ENCODE measurements at places on chromosomes 12 and 14.

GRCh38 chr12:10750385-10750727 lies 27.2 kb upstream of the YBX3 start:
- no peak for DNase-seq

- no peak for DNase-seq
These were observed 49.1 kb downstream of the R3HDM2 start for GRCh38 chr12:57381693-57382220.

GRCh38 chr14:106686533-106686932 lies 1160.2 kb downstream of the TMEM121 start:
- no peak for DNase-seq

GRCh38 chr12:54420766-54421144 lies 1.7 kb upstream of the ITGA5 start:
- no peak for DNase-seq

DNA sequence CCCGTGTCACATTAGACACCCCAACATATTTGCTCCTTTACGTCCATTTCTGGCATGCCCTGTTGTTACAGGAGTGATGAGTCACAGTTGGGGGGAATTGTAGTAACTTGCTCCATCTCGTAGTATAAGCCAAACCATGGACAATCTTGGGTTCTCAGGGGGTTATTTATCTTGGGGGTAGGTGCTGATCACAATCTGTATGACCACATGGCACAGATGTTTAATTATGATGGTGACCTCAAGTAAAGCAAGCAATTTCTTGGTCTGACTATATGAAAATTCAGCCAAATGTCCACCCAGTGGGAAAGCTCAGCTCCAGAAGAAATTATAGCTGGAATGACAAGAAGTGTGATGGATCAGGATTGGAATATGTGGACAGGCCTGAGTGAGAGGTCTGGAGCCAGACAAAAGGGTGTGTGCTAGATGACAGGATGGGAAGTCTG lies 32.1 kb upstream of the STON2 start:
- DNase-seq: no peak

GRCh38 chr14:69612014-69612782 lies 802 bp downstream of the SUSD6 start:
- peak; percentile 50 for DNase-seq

- no peak for DNase-seq
These were observed 158.0 kb upstream of the AMIGO2 start for GRCh38 chr12:47237751-47238211.

DNA sequence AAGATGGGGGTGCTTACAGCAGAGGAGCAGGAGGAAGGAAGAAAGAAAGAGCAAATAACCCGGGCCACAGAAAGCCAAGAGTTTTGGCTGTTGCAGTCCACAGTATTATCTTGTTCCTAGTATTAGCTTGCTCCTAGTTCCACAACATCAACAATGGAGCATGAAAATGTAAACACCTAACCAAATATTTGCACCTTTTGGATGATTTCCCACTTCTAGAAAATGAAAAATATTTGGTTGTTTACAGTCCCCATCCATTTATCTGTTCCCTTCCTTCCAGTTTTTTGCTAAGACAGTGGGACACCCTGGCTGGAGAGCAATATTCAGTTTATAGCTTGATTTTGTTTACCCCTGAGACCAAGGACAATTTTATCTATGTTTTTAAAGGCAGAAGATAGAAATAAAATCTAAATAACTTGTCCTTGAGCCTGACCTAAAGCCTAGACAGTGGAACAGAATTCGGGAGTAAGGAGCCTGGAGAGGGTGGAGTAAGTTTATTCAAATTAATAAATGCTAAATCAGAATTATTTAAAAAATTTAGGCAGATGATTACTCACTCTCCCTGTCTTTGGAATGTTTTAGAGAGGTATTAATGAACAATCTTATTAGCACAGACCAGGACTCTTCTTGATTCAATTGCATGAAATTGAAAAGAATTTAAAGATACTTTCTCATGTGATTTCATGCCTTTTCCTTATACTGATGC lies 51.6 kb downstream of the RESF1 start:
- DNase-seq: no peak

DNA sequence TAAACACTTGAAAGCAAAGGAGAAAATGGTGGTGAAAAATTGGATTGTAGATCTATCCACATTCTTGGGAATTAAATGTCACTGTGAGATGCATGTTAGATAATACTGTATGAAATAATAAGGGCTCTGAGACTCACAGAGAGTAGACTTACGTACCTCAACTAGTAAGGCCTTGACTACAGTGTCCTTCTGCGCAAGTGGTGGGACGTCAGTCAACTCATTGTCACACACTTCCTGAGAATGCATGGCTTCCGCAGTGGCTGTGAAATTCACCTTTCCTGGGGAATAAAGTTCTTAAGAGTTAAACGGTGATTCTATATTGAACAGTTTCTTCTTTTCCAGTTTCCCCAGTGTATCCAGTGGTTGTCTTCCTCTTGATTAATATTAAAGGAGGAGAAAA lies 32.6 kb upstream of the PZP start:
- no peak for DNase-seq

- DNase-seq: no peak
These were observed 8.4 kb downstream of the CLBA1 start for GRCh38 chr14:104993808-104994591.

- no peak for DNase-seq
These were observed 845.4 kb downstream of the VRK1 start for GRCh38 chr14:97642631-97643030.

DNA sequence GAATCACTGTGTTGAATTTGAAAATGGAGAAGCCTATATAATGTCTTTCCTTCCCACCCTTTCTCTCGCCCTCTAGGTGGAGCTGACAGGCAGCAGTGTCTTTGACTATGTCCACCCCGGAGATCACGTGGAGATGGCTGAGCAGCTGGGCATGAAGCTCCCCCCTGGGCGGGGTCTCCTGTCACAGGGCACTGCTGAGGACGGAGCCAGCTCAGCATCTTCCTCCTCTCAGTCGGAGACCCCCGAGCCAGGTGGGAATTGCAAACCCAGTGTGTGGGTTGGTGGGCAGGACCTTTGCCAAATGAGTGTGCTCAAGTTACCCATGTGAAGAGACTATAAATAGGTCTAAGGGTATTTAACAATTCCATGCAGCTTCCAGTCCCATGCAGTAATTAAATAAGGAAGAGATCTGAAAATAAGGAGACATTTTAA lies 274.7 kb downstream of the EGLN3 start:
- peak; percentile 9 for DNase-seq

DNA sequence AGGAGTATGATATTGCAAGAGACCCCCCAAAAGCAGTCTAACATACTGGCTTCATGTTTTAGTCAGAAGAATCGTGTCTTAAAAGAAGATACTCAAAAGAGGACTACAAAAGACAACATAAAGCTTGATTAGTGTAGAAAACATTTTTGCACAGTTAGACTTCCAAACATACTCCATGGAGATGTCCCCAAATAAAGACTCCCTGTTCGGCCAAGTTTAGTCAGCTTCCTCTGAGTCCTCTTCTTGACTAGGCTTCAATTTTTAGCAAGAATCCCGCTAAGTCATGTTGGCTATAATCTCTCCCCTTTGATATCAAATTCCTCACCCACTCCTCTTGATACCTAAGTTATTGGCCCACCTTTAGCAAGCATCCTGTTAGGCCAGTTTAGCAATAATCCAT lies 298.0 kb downstream of the RMST start:
- no peak for DNase-seq

DNA sequence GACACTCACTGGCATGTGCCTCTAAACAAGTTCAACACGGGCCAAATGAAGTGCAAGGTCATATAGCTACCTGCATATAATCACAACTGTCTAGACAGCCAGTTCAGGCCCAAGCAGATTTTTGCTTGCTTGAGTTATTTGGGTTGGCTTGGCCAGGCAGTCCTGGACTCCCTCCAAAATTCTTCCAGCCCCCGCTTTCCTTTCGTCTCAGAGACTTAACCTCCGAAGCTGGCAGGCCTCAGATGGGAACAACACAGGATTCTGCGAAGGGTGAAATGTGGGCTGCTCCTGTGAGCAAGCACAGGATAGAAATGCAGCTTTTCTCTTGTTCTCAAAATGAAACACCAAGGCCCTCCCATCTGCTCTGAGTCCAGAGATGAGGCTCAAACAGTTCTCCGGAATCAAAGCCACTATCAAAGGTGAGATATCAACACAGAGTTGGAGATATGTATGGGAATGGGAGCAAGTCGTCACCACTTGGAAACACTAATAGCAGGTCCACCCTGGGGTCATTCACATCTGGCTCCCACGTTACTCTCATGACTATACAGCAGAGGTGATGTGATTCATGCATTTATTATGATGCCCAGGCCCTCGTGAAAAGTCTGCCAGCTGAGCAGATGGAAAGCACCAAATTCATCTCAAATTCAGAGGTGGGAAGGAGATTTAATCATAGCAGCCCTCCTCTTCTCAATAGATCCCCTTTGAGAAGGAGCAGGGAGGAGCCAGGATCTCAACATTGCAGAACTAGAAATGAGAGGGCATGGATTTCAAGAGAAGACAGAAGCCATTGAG lies 389.8 kb downstream of the NUAK1 start:
- no peak for DNase-seq

GRCh38 chr14:77053046-77053841 lies 24.7 kb upstream of the IRF2BPL start:
- peak; percentile 61 for DNase-seq

- no peak for DNase-seq
These were observed 3.2 kb downstream of the DCAF4 start for GRCh38 chr14:72929316-72930080.
